ENCODE measurements at places on chromosomes 12 and 14.

DNA sequence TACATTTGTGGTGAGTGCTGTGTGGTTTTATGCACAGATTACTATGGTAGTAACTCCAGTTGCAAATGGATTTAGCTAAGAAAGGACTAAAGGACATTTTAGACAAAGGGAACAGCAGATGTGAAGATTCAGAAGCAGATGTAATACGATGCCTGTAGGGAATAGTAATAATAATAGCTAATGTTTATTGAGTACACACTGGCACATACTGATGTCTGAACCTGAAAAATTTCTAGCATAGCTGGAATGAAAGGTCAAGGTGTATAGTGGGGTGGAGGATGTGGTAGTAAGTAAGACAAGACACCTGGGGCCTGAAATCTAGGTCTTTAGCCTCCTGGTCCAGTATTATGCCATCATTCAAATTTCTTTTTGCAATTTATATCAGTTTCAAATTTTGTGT, 54.3 kb upstream of the LRTM2 start:
- no peak for DNase-seq

GRCh38 chr12:28265435-28266042, 75.3 kb downstream of the CCDC91 start:
- DNase-seq = no peak

- DNase-seq = peak; percentile 94
Observed at GRCh38 chr14:32611752-32612151, 282.7 kb downstream of the AKAP6 start.

DNA sequence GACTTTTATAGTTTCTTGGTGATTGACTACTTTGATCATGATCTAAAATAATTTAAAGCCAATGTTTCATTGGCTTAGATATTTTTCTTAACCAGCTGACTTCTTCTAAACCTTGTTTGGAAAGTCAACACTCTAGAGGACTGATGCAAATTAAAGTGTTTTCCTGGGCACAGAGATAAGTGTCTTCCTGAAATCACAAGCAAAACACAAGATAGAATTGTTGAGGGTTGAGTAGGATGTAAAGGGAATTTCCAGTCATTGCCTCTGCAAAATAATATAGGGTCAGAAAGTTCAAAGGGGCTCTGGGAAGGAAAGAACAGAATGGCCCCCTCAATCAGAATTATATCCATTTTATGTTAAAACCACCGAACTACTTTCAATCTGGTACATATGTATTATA, 156.3 kb upstream of the LRIG3 start:
- no peak for DNase-seq

- no peak for DNase-seq
Observed at GRCh38 chr14:61240206-61240605, 40.9 kb downstream of the TMEM30B start.

DNA sequence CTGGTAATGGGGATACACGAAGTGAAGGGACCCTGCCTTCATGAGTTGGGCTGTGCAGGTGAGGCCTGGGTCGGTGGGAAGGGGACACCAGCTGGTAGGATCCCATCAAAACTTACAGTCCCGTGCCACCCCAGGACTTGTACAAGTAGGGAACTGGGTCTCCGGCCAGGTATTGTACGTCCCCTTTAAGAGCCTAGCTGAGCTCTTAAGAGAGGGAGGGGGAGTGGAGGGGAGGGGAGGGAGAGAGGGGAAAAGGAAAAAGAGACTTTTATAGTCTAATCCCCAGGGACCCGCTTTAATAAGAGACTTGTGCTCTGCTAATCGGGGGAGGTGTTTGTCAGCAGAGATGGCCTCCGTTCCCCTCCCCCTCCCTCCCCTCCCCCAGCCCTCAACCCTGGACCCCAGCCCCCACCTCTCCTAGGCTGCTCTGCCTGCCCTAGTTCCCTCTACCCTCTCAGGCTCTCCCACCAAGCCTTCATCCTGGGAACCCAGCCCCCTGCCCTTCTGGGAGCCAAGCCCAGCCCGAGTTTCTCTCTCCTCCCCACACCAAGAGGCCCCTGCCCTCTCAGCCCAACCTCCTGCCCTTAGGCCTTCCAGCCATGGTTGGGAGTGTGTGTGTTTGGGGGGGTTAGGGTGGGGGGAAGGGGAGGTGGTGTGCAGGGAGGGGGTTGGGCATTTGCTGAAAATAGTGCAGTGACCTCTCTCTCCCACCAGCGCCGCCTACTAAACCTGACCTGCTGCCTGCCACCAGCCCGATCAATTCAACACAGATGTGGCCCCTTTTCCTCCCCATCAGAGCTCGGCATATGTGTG, 2.6 kb downstream of the GDF11 start:
- DNase-seq = no peak

DNA sequence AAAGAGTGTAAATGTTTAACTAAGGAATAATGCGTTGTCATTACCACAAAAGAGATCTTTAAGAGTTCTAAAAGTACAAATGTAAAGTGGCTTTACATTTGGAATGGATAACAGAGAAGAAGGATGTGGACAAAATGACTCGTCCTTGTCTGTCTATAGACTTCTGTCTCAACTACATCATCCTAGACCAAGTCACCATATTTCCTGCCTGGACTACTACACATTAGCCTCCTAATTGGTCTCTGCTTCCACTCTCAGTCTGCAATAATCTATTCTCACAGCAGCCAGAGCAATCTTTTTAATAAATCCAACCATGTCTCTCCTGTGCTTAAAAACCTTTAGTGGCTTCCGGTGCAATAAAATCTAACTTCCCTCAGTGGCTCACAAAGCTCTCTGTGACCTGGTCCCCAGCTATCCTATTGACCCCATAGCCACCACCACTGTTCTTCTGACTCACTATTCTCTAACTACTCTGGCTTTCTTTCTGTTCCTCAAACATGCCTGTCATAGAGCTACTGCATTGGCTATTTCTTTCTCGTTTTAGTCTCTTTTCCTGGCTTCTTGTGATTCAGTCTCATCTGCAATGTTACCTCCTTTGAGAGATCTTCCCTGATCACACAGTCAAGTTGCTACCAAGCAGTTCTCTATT, 91.1 kb downstream of the MYF5 start:
- no peak for DNase-seq

GRCh38 chr14:68424443-68425172, 368.3 kb downstream of the ZFP36L1 start:
- DNase-seq = no peak

DNA sequence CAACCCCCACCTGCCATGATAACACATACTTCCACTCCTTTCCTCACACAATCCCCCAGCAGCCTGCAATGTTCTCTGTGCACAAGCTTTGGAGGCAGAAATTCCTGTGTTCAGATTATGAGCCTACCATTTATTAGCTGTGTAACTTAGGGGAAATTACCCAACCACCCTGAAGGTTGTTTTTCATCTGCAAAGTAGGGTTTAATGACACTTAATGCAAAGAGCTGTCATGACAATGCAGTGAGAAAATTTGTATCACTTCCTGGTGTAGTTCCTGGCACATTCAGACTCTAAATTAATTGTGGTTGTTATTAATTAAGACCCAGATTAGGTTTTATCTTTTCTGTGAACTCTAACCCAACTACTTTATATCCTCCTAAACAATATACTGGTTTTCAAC, 122.4 kb upstream of the DYRK2 start:
- no peak for DNase-seq

- no peak for DNase-seq
Observed at GRCh38 chr12:50627491-50627890, 122.7 kb downstream of the DIP2B start.

GRCh38 chr14:103418481-103418818, 33.2 kb downstream of the MARK3 start:
- peak; percentile 5 for DNase-seq

- DNase-seq = no peak
Observed at GRCh38 chr14:91342206-91342760, 75.3 kb downstream of the CCDC88C start.

GRCh38 chr12:29148911-29149690, at the start of gene FAR2:
TSS of gene FAR2 (plus strand) at chr12:29149278. CDS start at chr12:29270450, 121,172 bp downstream.
- peak; percentile 34 for DNase-seq

DNA sequence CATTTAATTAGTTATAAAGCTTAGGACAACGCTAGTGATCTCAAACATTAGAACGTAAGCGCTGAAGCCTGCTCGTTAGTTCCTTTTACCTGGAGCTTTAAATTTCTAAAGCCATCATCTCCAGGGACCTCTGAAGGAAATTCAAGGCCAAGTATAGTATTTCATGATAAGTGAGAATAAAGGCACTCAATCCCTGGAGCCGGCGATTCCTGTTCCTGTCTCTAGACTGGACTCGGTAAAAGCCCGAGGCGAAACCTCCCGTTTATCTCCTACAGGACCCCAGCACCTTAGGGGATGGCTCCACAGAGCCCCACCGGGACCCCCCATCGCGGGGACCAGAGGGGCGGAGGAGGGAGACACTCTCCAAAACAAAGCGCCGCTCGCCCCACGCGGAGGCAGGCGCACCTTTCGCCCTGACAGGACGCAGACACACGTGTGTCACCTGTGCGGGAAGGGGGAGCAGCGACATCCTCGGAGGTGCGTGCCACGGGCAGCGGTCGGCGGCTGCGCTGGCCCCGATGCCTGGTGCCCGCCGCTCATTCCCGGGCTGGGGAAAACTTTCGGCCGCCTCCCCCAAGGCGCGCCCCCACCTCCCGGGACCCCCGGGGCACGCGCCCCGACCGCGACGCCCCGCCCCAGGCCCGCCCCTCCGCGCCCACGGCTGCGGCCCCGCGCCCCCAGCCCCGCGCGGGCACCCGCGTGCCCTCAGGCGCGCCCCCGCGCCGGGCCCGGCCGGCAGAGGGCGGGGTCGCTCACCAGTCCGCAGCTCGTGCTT, 678 bp downstream of the RPS6KA5 start:
- no peak for DNase-seq

GRCh38 chr14:99481745-99482099, 513 bp downstream of the CCNK start:
- DNase-seq = peak; percentile 3

- no peak for DNase-seq
Observed at GRCh38 chr12:6928022-6928702, 403 bp downstream of the ATN1 start.

- DNase-seq = no peak
Observed at GRCh38 chr12:3490895-3491144, 183 bp upstream of the PRMT8 start.

- no peak for DNase-seq
Observed at GRCh38 chr14:73634011-73634833, 10.6 kb upstream of the DNAL1 start.

- DNase-seq = peak; percentile 5
Observed at GRCh38 chr12:119153477-119154434, 25.0 kb upstream of the HSPB8 start.

DNA sequence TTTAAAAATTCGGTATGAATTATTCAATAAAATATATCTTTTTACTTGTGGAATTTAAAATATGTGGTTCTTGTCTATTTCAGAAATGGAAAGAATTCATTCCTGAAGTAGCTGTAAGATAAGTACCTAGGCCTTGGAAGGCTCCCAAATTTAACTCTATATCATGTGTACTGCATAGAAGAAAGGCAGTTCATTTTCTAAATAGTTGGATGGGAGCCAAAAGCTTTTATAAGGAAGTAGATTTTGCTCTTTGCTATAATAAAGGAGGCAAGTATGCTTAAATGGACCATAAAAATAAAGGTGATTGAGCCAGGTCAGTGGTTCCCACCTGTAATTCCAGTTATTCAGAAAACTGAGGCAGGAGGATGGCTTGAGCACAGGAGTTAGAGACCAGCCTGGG, 187.5 kb downstream of the ATXN7L3B start:
- peak; percentile 68 for DNase-seq

- no peak for DNase-seq
Observed at GRCh38 chr12:25376407-25376806, 125.7 kb upstream of the KRAS start.

DNA sequence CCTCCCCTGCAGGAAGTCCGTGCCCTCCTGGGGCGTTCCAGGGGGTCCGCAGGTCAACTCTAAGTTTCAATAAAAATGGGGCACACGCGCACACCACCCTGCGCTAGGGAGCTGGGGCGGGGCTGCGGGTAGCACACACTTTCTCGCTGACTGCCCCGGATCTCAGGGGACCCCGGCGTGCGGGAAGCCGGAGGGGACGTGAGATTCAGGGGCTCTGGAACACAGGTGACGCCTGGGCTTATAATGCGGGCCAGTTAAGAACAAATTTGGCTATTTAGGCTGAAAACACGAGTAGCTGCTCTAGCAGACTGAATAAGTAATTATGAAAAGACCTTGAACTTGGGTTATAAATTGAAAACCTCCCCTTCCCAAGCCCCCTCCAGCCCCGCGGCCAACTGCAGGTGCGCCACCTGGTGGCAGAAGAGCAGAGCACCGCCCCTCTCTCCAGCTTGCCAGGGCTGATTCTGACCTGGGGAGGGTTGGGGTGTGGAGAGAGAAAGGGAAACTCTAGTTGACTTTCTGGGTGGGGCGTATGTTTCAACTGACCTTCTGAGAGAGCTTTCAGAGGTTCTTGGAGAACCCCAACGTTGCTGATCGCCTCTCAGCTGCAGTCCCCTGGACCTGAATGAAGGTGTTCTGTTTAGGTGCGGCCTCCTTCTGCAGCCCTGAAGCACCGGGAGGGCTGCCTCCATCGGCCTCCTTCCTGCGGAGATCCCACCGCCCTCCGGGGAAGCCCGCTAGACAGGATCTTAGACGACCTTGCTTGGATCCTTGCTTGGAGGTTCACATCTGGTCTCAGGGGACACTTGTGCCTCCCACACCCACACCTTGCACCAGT, 118.4 kb upstream of the EVL start:
- no peak for DNase-seq

GRCh38 chr12:66140731-66141130, 10.2 kb upstream of the LLPH start:
- no peak for DNase-seq

GRCh38 chr12:94147991-94148738, at the start of gene PLXNC1:
TSS of gene PLXNC1 (plus strand) at chr12:94148577. CDS start at chr12:94148972, 395 bp downstream.
- no peak for DNase-seq

- no peak for DNase-seq
Observed at GRCh38 chr12:90514325-90514724, 440.7 kb downstream of the CCER1 start.

DNA sequence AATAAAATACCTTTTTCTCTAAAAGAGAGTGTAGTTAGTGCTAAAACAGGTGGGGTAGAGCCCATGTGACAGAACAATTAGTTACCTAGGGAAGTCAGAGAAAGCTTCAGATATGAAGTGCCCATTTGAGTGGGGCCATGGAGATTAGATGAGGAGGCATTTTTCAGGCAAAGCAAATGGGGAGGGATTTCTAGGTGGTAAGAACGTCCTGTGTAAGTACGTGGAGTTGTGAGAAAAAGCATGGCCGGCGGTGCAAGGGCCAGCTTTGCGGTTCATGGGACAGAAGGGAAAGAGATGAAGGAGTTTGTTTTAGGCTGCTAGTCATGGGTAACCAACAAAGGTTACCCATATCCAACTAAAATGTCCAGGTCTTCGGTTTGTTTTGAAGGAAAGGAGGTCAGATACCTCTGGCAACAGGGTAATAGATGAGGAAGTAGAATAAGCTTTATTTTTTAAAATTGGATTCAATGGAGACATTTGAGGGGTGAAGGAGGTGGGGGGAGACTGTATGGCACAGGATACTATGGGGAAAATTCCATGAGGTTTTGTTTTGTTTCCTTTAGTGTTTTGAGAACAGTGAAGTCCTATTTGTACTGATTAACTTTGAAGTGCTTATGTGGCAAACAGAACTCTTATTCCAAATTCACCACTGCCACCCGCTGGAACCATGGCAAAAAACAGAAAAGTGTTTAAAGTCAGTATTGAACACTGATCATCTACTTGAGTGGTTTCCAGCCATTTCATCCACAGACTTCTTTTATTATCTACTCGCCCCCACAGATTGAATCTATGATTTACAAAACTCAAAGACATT, 10.0 kb upstream of the SNRPF start:
- DNase-seq = no peak

GRCh38 chr12:25972783-25973182, 14.3 kb downstream of the RASSF8 start:
- no peak for DNase-seq
